Astrocyte (in vitro differentiated cells and primary cell): ENCODE measurements at places on chromosomes 3 and 15.

DNA sequence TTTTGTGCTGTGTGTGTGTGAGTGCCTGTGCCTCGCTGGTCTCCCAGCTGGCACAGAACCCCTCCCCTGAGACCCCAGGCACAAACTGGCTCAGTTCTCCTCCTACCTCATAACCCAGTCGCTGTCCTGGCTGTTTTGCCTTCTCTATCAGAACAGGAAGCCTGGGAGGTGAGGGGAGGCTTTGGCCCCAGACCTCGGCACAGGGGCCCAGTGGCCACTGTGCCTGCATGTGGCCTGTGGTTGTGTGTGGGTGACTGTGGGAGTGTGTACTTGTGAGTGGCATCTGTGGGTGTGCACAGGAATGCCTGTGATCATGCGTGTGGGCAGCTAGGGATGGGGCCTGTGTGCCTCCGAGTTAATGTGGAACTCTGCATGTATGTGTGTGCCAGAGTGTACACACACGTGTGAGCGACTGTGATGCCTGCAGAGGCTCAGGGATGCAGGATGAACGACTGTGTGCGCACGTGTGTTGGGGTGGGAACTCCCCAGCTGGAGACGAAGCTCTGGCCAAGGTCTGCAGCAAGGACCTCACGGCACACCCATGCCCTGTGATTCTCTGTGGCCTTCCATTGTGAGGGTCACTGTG lies 32.3 kb downstream of the PSTPIP1 start:
- DNase-seq: no peak

DNA sequence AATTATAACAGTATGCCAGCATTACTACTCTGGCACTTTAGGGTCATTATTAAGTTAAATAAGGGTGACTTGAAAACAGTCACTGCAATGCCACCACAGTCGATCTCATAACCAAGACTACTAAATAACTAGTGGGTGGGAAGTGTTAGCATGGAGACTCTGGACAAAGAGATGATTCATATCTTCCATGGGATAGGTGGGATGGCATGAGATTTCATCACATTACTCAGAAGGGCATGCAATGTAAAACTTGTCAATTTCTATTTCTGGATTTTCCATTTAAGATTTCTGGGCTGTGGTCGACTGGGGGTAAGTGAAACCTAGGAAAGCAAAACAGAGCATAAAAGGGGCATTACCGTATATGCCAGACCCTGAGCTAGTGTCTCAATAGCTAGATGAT lies 538.9 kb upstream of the GRM7 start:
- DNase-seq: no peak

DNA sequence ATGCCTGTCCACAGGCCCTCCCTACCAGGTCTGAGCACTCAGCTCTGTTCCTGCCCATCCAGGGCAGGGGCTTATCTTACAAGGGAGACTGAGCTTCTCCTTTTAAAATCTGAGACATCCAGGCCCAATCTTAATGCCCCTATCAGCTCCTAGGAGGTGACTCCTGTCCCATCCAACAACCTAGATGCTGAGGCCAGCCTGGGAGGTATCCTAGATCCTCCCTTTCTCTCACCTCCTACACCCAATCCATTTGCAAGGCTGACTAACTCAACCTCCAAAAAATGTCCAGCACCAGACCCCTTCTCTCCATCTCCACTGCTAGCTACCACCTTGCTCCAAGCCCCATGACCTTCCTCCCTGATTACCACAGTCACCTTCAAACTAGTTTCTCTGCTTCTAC lies 17.4 kb downstream of the LHFPL4 start:
- DNase-seq: no peak

- DNase-seq: no peak
Measured at GRCh38 chr3:184635126-184635525, 73.5 kb downstream of the EPHB3 start.

- DNase-seq: no peak
Measured at GRCh38 chr15:85302271-85302670, 78.1 kb upstream of the AKAP13 start.

DNA sequence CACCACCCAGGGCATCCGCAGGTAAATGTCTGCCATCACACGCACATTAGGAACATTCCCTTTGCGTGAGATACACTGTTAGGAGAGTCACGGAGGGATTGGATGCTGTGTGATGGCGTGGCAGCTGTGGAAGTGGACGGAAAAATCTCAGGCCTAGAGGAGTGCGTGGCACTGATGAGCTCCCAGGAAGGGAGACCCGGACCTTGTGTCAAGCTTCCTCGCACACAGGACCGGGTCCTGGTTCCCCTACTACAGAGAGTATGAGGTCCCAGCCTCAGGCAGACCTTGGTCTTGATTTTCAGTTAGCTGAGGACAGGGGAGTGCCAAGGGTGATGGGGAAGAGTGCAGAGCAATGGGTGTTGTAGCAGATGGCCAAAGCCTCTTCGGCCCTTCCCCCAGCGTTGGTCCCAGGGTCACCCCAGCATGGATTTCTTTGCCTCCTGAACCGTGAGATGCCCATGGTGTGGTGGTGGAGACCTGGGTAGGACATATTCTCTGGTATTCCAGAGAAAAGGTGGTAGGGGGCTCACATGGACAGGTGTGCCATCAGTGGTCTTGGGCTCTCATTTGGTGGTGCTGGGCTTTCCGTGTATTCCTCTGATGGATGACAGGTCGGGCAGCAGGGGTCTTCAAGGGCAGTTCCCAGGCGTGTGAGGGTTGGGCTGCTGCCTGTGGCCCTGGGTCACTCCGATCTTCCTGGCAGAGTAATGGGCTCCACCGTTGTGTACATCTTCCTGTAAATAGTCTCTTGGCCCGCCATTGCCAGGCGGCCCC lies 105.1 kb downstream of the SNRPN start:
- no peak for DNase-seq

DNA sequence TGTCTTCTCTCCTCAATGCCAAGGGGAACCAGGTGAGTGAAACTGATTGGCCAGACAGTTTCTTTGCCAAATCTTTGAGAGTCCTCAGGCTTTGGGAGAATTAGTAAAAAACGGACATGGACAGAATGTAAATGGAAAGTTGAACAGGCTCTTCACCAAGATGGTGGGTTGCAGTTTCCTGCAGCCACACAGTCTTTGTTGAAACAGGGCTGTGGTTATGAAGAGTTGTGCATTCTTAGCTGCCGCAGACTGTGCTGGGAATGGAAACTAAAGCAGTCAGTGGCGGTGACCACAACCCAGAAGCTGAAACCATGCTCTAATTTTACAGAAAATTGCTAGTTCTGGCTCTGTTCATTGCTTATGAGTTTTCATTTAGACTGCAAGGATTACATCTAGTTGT lies 42.1 kb upstream of the TASOR start:
- peak; percentile 6 for DNase-seq

DNA sequence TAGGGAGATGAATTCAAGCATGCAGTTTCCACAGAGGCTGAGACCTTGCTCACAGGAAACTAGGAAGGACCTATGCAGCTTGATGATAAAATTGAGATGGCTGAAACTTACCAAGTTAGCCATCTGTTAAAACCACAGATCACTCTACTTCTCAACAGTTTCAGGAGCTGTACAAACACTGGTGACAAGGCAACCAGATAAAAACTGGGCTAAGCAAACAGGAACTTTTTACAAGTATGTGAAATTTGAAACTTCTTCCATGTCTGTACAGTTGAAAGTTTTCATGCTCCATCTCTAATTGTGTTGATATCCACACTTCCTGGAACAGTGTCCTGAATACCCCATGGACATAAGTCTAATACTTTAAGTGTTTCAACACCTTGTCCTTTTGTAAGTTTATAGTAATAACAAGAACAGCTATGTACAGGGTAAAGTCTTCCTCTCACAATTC lies 78.2 kb downstream of the FAIM start:
- peak; percentile 94 for DNase-seq

DNA sequence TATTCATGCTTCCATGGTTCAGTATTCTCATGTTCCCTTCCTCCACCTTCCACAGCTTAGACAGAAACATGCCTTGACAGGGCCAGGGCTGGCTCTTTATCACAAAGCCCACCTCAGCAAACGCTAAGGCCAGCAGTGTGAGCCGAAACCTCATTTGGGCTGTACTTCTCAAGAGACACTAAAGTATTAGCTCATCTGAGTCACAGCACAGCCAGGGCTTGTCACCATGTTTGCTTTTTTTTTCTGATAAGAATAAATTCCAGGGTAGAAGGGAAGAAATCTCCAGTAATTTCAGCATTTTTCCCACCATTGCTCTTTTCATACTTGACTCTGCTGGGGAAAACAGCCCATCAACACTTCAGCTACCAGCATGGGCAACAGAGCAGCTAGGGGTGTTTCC lies 95.4 kb downstream of the MYLK start:
- DNase-seq: peak; percentile 63

DNA sequence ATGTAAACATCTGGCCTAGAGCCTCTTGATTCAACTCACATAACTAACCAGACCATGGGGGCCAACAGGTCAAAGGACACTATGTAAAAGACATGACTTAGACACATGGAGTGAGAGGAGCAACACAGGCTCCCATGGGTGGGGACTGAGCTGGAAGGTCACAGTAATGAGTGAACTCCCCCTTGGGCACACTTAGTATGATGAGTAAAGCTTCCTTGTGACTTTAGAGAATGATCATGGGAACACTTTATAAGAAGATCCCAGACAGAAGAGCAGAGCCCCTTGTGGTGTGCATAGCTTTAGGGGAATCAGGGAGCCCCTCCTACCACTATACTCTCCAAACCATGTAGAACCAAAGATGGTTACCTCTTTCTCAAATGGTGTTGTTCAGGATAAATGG lies 10.2 kb downstream of the GCSAM start:
- DNase-seq: no peak

GRCh38 chr15:92361321-92362000 lies 32.2 kb upstream of the ST8SIA2 start:
- DNase-seq: no peak

DNA sequence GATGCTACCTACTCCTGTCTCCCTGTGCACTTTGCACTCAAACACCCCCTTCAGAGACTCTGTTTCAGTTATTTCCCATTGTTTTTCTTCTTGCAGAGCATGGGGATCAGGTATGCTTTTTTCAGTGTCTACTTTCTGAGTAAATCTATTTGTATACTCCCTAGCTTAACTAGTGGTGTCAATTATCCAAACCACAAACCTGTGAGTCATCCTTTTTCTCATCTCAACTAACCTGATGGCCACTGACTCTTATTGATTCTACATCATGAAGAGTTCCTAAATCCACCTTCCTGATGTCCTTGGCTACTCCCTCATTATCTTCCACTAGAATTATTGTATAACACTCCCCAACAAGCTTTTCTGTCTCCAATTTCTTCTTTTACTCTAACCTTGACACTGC lies 68.0 kb downstream of the DIPK2A start:
- peak; percentile 30 for DNase-seq

GRCh38 chr15:28023933-28024888 lies 74.9 kb downstream of the OCA2 start:
- no peak for DNase-seq

DNA sequence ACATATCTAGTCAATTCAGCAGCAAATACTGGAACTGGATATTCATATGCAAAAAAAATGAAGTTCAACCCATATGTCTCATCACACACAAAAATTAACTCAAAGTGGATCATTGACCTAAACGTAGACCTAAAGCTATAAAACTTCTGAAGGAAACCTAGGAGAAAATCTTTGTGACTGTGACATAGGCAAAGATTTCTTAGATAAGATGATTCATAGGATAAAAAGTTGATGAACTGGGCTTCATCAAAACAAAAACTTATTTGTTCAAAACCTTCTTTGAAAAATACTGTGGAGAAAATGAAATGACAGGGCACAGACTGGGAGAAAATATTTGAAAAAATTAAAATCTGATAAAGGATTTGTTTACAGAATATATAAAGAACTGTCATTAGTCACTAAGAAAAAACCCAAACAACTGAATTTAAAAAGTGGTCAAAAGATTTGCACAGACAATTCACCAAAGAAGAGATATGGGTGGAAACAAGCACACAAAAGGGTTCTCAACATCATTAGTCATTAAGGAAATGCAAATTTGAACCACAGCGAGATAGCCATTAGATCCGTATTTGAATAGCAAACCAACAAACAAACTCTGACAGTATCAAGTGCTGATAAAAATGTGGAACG lies 62.8 kb downstream of the ITGB5 start:
- DNase-seq: peak; percentile 70

DNA sequence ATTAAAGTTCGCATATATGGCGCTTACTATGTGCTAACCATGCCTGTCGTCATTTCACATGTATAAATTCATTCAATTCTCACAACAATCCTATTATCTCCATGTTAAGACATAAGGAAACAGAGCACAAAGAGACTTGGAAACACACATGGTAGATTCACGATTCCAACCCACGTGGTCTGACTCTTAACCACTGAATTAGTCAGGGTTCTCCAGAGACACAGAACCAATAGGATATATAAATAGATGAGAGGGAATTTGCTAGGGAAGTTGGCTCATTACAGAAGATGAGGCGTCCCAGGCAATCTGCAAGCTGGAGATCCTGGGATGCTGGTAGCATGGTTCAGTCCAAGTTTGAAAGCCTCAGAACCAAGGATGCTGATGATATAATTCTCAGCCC lies 765.3 kb downstream of the TBL1XR1 start:
- DNase-seq: peak; percentile 31

- DNase-seq: no peak
Measured at GRCh38 chr3:134249296-134249841, 1.3 kb downstream of the RYK start.

- DNase-seq: no peak
Measured at GRCh38 chr3:195423818-195424217, 19.0 kb downstream of the ACAP2 start.

- no peak for DNase-seq
Measured at GRCh38 chr3:79003994-79004393, 763.8 kb downstream of the ROBO1 start.

- peak; percentile 53 for DNase-seq
Measured at GRCh38 chr15:62066663-62067447, at the start of gene C2CD4A. C2CD4A (plus strand) TSS chr15:62066977; CDS start chr15:62067614, 637 bp downstream.

DNA sequence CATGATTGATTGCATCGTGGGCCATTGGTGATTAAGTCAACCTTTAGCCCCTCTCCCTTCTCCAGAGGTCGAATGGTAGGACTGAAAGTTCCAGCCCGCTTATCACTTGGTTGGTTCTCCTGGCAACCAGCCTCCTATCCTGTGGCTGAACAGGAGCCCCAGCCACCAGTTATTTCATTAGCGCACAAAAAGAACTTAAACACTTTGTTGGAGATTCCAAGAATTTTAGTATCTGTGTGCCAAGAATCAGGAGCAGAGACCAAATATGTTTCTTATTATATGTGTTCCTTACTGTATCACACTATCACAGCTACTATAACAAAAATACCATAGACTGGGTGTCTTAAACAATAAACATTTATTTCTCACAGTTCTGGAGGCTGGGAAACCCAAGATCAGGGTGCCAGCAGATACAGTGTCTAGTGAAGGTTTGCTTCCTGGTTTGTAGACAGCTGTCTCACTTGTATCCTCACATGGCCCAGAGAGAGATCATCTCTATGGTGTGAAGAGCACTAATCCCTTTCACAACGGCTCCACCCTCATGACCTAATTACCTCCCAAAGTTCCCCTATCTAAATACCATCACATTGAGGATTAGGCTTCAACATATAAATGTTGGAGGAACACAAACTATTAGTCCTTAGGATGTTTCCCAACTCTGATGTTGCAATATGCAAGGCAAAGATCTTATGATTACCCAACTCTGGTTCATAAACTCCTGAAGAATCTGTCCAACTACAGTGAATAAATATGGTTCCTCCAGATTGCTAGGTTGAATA lies 30.5 kb upstream of the APH1B start:
- peak; percentile 58 for DNase-seq

GRCh38 chr3:187251599-187251998 lies 39.9 kb downstream of the MASP1 start:
- no peak for DNase-seq
